ENCODE measurements at places on chromosomes 3 and 15.

DNA sequence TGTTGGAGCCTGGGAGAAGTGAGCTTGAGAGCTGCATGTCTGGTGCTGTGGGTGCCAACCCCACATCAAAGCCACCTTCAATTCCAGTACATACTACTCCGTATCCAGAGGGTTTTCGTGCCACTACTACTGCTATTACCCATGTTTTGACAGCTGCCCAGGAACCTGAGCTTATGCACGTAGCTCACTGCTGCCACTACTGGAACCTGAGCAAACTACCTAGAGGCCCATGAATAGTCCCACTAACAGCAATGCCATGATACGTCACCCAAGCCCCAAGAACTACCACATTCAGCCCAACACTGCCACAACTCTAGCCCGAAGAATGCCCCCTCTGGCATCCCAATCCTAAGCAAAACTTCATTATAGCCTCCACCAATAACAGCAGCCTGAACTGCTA lies 215.2 kb upstream of the BCHE start:
- DNase-seq = no peak
- no peaks in the 10 kb centered on the region for H3K36me3 ChIP-seq
- no peak overlapping the region for H3K27ac ChIP-seq
- no peak overlapping the region for H3K4me3 ChIP-seq
- H3K4me1 ChIP-seq = no peaks in the 10 kb centered on the region

- H3K4me1 ChIP-seq = peaks cover 6% of the 10 kb centered on the region
- H3K36me3 ChIP-seq = no peaks in the 10 kb centered on the region
- DNase-seq = peak; percentile 73
- H3K27ac ChIP-seq = no peak overlapping the region
Measured at GRCh38 chr15:40344631-40345120, 3.9 kb upstream of the CCDC9B start.

- H3K27me3 ChIP-seq = no peaks in the 10 kb centered on the region
- no peaks in the 10 kb centered on the region for H3K4me1 ChIP-seq
- no peak for DNase-seq
- H3K27ac ChIP-seq = no peak overlapping the region
Measured at GRCh38 chr3:158489181-158489580, 81.8 kb upstream of the MLF1 start.

DNA sequence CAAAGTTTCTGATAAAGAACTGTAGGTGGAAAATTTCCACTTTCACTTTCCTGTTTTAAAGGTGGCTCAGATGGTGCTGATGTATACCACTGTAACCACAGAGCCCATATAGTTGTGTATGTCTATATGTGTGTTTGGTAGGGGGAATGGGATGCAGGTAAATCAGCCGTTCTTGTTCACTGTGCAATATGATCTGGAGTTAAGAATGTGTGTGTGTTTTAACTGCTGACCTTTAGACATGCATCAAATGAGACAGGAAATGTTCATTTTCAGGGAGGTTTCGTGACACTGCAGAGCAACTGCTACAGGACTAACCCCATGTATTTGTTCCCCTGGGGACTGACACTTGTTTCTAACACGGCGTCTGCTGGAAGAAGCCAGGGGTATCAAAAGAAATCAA lies 180.5 kb downstream of the TAFA4 start:
- H3K4me3 ChIP-seq = no peak overlapping the region
- no peak overlapping the region for H3K27ac ChIP-seq
- DNase-seq = no peak
- H3K4me1 ChIP-seq = no peaks in the 10 kb centered on the region

- no peaks in the 10 kb centered on the region for H3K27me3 ChIP-seq
- H3K27ac ChIP-seq = no peak overlapping the region
- H3K36me3 ChIP-seq = peaks cover 35% of the 10 kb centered on the region
- no peak overlapping the region for H3K4me3 ChIP-seq
Measured at GRCh38 chr3:185926445-185926844, 11.4 kb downstream of the TRA2B start.

- H3K27ac ChIP-seq = no peak overlapping the region
- H3K4me3 ChIP-seq = no peak overlapping the region
- H3K27me3 ChIP-seq = no peaks in the 10 kb centered on the region
- DNase-seq = no peak
Measured at GRCh38 chr15:70114221-70114620, 16.5 kb upstream of the TLE3 start.

- no peak overlapping the region for H3K4me3 ChIP-seq
- DNase-seq = no peak
- H3K27me3 ChIP-seq = no peaks in the 10 kb centered on the region
- H3K36me3 ChIP-seq = no peaks in the 10 kb centered on the region
Measured at GRCh38 chr3:161745741-161746140, 249.1 kb downstream of the OTOL1 start.

- DNase-seq = no peak
- no peak overlapping the region for H3K4me3 ChIP-seq
- H3K27ac ChIP-seq = no peak overlapping the region
- peaks cover 6% of the 10 kb centered on the region for H3K4me1 ChIP-seq
- no peaks in the 10 kb centered on the region for H3K36me3 ChIP-seq
- H3K27me3 ChIP-seq = no peaks in the 10 kb centered on the region
Measured at GRCh38 chr15:57565311-57565710, 26.4 kb upstream of the MYZAP start.

DNA sequence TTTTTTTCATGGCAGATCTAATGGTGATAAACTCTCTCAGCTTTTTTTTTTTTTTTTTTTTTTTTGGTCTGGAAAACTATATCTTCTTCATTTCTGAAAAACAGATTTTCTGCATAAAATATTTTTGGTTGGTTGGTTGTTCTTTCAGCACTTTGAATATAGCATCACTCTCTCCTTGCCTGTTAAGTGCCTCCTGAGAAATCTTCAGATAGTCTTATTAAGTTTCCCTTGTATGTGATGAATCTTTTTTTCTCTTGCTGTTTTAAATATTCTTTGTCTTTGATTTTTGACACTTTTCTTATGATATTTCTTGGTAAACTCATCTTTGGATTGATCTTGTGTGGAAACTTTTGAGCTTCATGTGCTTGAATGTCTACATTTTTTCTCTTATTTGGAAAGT lies 44.2 kb upstream of the OSTN start:
- no peaks in the 10 kb centered on the region for H3K27me3 ChIP-seq
- no peaks in the 10 kb centered on the region for H3K36me3 ChIP-seq
- no peak overlapping the region for H3K27ac ChIP-seq

GRCh38 chr3:170499562-170500156 lies 81.0 kb downstream of the CLDN11 start:
- H3K27me3 ChIP-seq = no peaks in the 10 kb centered on the region
- H3K4me1 ChIP-seq = no peaks in the 10 kb centered on the region
- H3K27ac ChIP-seq = no peak overlapping the region

DNA sequence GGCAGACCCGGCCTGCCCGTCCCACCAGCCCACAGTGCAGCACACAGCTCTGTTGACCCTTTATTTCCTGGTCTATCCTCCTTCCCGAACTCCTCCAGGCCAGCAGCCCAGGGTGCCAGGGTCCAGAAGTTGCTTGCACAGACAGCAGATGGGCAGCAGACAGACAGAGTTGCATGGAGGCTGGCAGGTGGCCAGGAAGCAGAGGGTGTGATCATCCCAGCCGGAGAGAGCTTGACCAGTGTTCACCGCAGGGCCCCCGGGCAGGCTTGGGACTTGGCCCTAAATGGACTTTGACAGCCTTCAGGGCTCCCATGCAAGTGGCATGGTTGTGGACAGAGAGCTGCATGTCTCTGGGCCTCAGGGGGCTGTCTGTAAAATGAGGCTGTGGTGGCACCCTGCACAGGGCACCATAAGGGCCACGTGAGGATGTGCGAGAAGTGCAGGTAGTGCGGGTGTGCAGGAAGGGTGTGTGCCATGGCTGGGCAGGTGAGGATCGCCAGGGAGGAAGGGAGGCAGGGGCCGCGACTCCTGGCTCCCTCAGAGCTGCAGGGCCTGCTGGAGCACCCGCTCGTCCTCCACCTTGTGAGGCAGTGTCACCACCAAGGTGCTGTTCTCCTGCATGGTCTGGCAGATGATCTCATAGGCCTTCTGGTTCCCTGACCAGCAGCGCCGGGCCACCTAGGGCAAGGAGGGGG lies 6.3 kb upstream of the ZXDC start:
- no peaks in the 10 kb centered on the region for H3K4me1 ChIP-seq
- no peaks in the 10 kb centered on the region for H3K27me3 ChIP-seq
- DNase-seq = no peak

- no peaks in the 10 kb centered on the region for H3K27me3 ChIP-seq
- H3K4me1 ChIP-seq = no peaks in the 10 kb centered on the region
- H3K27ac ChIP-seq = no peak overlapping the region
- no peaks in the 10 kb centered on the region for H3K36me3 ChIP-seq
- no peak for DNase-seq
Measured at GRCh38 chr3:7484636-7485035, 623.7 kb downstream of the GRM7 start.

- H3K36me3 ChIP-seq = no peaks in the 10 kb centered on the region
- DNase-seq = no peak
- no peaks in the 10 kb centered on the region for H3K27me3 ChIP-seq
- H3K27ac ChIP-seq = no peak overlapping the region
- peaks cover 14% of the 10 kb centered on the region for H3K4me1 ChIP-seq
Measured at GRCh38 chr3:57791245-57791644, 35.1 kb downstream of the SLMAP start.

DNA sequence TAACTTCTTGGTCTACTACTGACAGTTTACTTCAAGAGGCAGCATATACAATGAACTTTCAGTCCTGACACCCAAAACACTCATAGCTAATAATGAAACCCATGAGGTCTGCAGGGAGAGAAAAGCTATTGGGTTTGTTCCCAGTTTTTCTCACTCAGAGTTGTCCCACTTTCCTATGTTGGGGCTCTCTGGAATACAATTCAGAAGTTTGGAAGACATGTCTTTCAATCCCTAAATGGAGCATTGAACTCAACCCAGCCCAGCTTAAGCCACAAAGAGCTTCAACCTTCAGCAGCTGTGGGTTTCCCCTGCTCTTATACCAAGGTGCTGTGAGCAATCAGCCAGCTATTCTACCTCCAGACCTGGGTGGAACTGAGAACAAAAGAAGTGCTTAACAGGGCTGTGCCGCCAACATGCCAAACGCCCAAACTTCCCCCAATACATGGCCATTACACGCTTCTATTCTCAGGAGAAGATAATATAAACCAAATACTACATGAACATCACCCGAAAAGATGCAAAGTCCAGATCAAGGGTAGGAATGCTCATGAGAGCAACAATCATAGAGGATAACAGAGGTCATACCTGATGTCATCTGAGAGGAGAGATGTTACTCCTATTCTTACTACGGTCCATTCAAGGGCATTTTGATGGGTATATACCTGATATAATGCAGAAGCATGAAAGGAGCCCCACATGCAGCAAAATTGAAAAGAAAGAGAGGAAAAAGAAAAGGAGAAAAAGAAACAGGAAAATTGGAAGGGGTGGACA lies 131.2 kb upstream of the TGFBR2 start:
- H3K4me1 ChIP-seq = no peaks in the 10 kb centered on the region
- H3K4me3 ChIP-seq = no peak overlapping the region
- no peaks in the 10 kb centered on the region for H3K36me3 ChIP-seq

DNA sequence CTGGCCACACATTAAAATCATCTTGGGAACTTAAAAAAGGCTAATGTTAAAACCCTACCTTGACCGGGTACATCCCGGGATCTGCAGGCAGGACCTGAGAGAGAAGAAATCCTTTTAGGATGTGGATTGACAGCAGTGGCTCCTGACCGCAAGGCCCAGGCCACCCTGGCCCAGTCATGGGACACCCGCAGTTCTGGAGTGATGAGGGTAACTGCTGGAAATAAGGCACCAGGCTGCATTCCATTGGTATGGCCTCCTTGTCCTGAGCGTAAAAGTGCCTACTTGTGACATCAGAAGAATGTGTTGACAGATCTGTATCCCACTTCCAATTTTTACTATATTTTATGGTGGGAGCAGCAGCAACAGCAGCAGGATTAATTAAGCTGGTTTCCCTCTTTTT lies 63.4 kb upstream of the GSK3B start:
- no peak for DNase-seq
- no peaks in the 10 kb centered on the region for H3K36me3 ChIP-seq
- no peaks in the 10 kb centered on the region for H3K4me1 ChIP-seq

GRCh38 chr3:45387171-45387570 lies 1.2 kb upstream of the LARS2 start:
- no peaks in the 10 kb centered on the region for H3K27me3 ChIP-seq
- H3K27ac ChIP-seq = no peak overlapping the region
- no peak for DNase-seq
- H3K36me3 ChIP-seq = no peaks in the 10 kb centered on the region
- H3K4me1 ChIP-seq = no peaks in the 10 kb centered on the region

DNA sequence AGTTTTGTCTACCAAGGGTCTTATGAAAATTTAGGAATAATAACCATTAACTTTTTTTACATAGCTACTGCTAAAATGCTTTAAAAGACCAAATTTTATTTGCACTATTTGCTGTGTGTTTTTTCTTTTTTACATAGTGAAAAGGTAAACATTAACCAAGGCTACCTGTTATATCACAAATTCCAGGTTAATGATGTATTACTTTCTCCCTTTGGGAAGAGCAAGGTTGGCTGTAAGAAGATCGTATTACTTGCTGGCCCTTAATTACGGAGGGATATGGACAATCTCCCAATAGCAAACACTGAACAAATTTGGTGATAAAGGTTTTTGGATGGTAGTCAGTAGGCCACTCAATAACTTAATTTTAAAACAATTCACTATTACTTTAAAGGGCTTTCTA lies 22.4 kb downstream of the LRRC58 start:
- DNase-seq = no peak
- no peaks in the 10 kb centered on the region for H3K27me3 ChIP-seq
- H3K27ac ChIP-seq = no peak overlapping the region

GRCh38 chr15:99100245-99101173 lies 4.4 kb upstream of the SYNM start:
- DNase-seq = peak; percentile 81
- H3K27me3 ChIP-seq = no peaks in the 10 kb centered on the region
- no peak overlapping the region for H3K4me3 ChIP-seq
- no peaks in the 10 kb centered on the region for H3K36me3 ChIP-seq
- H3K27ac ChIP-seq = no peak overlapping the region

- H3K4me1 ChIP-seq = no peaks in the 10 kb centered on the region
- H3K27me3 ChIP-seq = no peaks in the 10 kb centered on the region
- H3K27ac ChIP-seq = peak overlapping the region; percentile 87
- DNase-seq = no peak
Measured at GRCh38 chr3:122679882-122680474, 661 bp upstream of the PARP14 start.

- no peaks in the 10 kb centered on the region for H3K4me1 ChIP-seq
- H3K36me3 ChIP-seq = no peaks in the 10 kb centered on the region
- no peak overlapping the region for H3K27ac ChIP-seq
- no peaks in the 10 kb centered on the region for H3K27me3 ChIP-seq
Measured at GRCh38 chr3:189820365-189820720, 189.2 kb downstream of the TP63 start.

GRCh38 chr15:83185561-83185960 lies 22.1 kb downstream of the HDGFL3 start:
- no peaks in the 10 kb centered on the region for H3K4me1 ChIP-seq
- no peaks in the 10 kb centered on the region for H3K36me3 ChIP-seq
- no peak overlapping the region for H3K27ac ChIP-seq
- DNase-seq = no peak

DNA sequence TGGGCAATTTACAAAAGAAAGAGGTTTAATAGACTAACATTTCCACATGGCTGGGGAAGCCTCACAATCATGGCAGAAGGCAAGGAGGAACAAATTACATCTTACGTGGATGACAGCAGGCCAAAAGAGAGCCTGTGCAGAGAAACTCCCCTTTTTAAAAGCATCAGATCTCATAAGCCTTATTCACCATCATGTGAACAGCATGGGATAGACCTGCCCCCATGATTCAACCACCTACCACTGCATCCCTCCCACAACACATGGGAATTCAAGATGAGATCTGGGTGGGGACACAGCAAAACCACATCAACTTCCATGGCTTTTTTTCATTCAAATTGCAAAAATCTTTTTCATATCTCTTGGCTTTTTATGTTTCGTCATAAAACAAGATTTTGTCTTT lies 67.6 kb upstream of the GADL1 start:
- H3K27me3 ChIP-seq = no peaks in the 10 kb centered on the region
- no peak for DNase-seq
- H3K27ac ChIP-seq = no peak overlapping the region
- H3K4me3 ChIP-seq = no peak overlapping the region

Data from pancreas (tissue), 10 donors.